ENCODE measurements at places on chromosomes 1 and 21. TPM values are rescaled to one million over a fixed set of nuclear protein-coding genes. Genes with fewer than 3 reads are reported as not detected.

KCNC4 gene
- 12.2 TPM for total RNA-seq

- no peak overlapping the region for H3K27ac ChIP-seq
- DNase-seq: no peak
- H3K4me1 ChIP-seq: peaks cover 4% of the 10 kb centered on the region
- H3K36me3 ChIP-seq: no peaks in the 10 kb centered on the region
- no peak overlapping the region for H3K4me3 ChIP-seq
- peaks cover 17% of the 10 kb centered on the region for H3K27me3 ChIP-seq
These were observed 106.8 kb downstream of the LMO4 start for GRCh38 chr1:87435484-87435883.

DNA sequence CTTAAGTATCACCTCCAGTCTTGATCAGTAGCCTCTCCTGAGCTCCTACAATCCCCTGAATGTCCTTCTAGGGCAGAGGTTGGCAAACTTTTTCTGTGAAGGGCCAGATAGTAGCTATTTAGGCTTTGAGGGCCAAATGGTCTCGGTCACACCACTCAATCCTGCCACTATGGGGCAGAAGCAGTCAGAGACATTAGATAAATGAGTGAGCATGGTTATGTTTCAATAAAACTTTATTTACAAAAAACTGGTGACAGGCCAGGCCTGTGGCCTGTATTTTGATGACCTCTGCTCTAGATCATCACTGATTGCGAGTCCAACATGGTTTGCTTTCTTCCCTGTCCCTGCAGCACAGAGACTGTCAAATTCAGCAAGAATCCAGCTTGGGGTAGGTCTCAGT is 36.3 kb downstream of the LRP8 start:
- H3K27me3 ChIP-seq: no peaks in the 10 kb centered on the region
- H3K27ac ChIP-seq: peak overlapping the region; percentile 80
- no peaks in the 10 kb centered on the region for H3K36me3 ChIP-seq
- no peak overlapping the region for H3K4me3 ChIP-seq
- DNase-seq: no peak

- peak overlapping the region; percentile 90 for H3K4me3 ChIP-seq
- no peak for DNase-seq
- H3K36me3 ChIP-seq: peaks cover 3% of the 10 kb centered on the region
- no peaks in the 10 kb centered on the region for H3K27me3 ChIP-seq
- H3K4me1 ChIP-seq: peaks cover 45% of the 10 kb centered on the region
- peak overlapping the region; percentile 96 for H3K27ac ChIP-seq
These were observed 2.9 kb downstream of the AGPAT3 start for GRCh38 chr21:43867948-43868347.

DNA sequence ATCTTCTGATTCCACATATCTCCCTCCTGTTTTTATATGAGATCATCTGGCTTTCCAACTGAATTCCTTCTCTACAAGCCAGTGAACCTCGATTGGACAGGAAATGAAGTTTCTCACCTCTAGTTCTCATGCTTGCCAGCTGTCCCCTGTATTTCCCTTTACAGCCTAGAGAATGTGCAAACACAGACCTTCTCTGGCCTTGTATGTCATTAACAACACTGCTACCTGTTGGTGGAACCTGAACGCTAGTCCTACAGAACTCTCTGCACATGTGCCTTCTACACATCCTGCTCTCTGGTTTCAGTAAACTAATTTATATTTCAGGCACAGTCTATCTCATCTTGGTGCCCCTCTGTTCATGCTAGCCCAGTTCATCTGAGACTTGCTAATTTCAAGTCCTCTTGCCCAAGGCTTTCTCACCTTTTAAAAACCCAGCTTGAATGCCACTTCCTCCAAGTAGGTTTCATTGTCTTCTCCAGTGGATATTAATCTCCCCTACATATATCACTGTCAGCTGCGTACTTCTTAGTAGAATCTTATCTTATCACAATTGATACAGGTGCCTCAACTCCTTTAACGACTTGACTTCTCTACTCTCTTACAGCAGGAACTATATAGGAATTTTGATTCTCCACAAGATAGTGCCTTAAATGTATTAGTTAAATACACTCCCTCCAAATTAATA is 549.9 kb downstream of the PLPP3 start:
- DNase-seq: no peak
- H3K4me3 ChIP-seq: no peak overlapping the region
- peaks cover 6% of the 10 kb centered on the region for H3K27me3 ChIP-seq
- H3K4me1 ChIP-seq: no peaks in the 10 kb centered on the region
- H3K36me3 ChIP-seq: no peaks in the 10 kb centered on the region
